Hematopoietic multipotent progenitor cell treated with erythropoietin and hydrocortisone succinate and interleukin-3 and kit ligand, for 15 days (in vitro differentiated cells): ENCODE measurements at places on chromosomes 13 and 19.

DNA sequence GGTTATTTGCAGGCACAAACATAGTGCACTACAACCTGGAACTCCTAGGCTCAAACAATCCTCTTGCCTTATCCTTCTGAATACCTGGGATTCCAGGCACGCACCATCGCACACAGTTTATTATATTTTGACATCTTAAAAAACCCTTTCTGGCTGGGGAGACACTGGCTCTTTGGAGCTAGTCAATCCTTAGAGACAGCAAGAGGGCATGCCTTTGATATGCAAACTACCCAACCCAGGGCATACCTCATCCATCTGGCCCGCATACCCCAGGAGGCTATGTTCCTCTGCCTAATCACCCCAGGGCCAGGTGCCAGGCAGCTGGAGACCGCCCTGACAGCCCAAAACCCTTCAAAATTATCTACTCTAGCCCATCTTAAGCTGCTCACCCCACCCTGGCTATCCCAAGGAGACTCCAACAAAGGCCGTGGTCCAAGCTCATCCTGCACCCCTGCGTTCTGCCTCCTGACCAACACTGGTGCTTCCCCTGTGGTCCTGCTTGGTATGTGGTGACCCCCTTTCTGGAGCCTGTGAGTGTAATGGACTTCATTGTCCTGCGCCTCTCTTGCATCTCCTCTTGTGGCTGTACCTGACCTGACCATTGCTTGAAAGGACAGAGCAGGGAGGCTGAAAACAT is 86.4 kb downstream of the RGCC start:
- DNase-seq, result no peak

GRCh38 chr13:77833331-77833863 is 85.2 kb downstream of the EDNRB start:
- no peak for DNase-seq

DNA sequence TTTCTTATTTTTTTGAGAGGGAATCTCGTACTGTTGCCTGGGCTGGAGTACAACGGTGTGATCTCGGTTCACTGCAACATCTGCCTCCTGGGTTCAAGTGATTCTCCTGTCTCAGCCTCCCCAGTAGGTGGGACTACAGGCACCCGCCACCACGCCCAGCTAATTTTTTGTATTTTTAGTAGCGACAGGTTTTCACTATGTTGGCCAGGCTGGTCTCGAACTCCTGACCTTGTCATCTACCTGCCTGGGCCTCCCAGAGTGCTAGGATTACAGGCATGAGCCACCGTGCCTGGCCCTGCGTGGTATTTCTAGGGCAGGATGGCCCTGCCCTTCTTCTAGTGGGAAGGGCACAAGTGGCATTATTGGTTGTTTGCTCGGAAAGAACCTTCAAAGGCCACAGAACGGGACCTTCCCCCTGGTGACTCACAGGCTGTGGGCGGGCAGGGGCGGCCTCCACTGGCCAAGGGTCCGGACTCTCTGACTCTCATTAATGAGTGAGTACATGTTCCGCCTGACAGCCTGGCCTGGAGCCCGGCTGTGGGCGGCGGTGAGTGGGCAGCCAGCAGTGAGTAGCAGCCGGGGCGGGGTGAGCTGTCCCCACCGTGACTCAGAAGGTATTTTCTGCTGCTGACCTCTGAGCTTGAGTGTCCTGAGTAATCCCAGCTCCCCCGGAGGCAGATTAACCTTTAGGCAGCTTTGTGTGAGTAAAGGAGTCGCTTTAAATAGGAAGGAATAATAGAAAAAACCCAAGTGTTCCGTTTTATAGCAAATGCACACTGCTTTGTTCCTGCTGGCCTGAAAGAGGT is 5.1 kb downstream of the DOT1L start:
- DNase-seq, result peak; percentile 86

DNA sequence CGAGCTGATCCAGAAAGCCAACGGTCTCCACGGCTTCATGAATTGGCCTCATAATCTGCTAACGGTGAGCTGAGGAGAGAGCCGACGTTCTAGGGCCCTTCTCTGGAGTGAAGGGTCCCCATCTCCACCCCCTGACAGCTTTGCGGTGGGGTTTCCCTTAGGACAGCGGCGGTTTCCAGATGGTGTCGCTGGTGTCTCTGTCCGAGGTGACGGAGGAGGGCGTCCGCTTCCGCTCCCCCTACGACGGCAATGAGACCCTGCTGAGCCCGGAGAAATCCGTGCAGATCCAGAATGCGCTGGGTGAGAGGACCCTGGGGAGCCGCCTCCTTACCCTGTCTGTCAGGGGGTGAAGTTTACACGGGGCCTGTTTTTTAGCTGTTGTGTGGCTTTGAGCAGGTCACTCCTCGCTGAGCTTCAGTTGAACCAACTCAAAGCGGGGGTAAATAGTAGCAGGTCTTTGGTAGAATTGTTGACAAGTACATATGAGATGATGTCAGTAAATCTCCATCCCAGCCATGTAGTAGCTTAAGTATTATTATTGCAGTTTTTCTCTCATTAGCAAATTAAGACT is 801 bp downstream of the QTRT1 start:
- no peak for DNase-seq

DNA sequence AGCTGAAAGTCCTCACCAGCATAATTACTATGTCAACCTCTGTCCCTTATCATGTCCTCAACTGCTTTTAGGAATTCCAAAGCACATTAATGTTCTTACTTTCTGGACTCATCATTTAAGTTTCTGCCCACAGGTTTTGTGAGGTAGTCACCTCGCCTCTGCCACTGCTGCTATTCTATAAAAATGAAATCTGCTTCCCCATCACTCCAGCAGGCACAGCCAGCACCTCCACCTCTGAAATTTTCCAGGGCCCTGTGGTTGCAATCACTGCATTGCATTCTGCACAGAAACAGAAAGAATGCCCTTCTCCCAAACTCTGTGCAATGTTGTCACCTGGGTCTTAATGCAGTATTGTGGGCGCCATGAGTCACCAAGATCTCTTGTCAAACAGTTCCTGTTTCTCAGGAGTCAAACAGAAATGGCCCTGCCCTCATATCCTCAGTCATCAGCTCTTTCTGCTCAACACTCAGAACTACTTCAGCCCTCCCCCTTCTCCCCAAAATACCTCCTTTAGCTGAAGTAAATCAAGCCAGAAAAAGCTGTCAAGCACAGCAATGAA is 529.2 kb upstream of the NBEA start:
- DNase-seq, result no peak

GRCh38 chr13:105050686-105051085 is 1484.8 kb downstream of the EFNB2 start:
- no peak for DNase-seq

- no peak for DNase-seq
Measured at GRCh38 chr19:13557756-13558398, 51.6 kb upstream of the CACNA1A start.

- no peak for DNase-seq
Measured at GRCh38 chr19:1132552-1133383, 29.0 kb downstream of the GPX4 start.

GRCh38 chr19:18366021-18366435 is 19.9 kb upstream of the GDF15 start:
- DNase-seq, result no peak
